ENCODE measurements at places on chromosomes 16 and 17.

GRCh38 chr17:28997806-28998205 is 8.0 kb downstream of the SEZ6 start:
- no peak for DNase-seq

GRCh38 chr17:39660397-39661385 is 4.5 kb upstream of the TCAP start:
- DNase-seq: peak; percentile 55

DNA sequence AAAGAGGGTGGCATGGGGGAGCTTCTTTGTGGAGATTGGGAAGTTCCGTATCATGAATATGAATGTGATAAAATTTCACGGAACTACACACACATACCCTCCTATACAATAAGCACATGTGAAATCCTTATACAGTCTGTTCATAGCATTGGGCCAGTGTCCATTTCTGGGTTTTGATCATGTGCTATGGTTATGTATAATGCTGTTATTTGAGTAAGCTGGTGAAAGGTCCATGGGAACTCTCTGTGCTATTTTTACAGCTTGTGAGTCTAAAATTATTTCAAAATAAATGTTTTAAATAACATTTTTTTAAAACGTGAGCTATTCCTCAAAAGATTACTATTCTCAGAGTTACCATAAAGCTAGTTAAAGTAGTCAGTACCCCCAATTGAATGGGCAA is 205.2 kb upstream of the CACNG5 start:
- DNase-seq: no peak

- no peak for DNase-seq
Observed at GRCh38 chr16:12147681-12148080, 171.1 kb downstream of the SNX29 start.

DNA sequence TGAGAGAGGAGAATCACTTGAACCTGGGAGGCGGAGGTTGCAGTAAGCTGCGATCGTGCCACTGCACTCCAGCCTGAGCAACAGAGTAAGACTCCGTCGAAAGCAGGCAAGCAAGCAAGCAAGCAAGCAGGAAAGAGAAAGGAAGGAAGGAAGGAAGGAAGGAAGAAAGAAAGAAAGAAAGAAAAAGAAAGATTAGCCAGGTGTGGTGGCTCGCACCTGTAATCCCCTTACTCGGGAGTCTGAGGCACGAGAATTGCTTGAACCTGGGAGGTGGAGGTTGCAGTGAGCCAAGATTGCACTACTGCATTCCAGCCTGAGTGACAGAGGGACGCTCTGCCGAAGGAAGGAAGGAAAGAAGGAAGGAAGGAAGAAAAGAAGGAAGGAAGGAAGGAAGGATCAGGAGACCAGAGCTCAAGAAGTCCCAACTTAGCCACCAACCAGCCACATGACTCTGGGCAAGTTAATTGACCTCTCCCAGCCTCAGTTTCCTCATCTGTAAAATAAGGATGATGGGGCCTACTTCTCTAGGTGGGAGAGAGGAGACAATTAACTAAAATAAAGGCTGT is 6.5 kb downstream of the GFAP start:
- DNase-seq: no peak
